Hematopoietic multipotent progenitor cell treated with erythropoietin and hydrocortisone succinate and interleukin-3 and kit ligand, for 8 days (in vitro differentiated cells): ENCODE measurements at places on chromosomes 4 and X.

DNA sequence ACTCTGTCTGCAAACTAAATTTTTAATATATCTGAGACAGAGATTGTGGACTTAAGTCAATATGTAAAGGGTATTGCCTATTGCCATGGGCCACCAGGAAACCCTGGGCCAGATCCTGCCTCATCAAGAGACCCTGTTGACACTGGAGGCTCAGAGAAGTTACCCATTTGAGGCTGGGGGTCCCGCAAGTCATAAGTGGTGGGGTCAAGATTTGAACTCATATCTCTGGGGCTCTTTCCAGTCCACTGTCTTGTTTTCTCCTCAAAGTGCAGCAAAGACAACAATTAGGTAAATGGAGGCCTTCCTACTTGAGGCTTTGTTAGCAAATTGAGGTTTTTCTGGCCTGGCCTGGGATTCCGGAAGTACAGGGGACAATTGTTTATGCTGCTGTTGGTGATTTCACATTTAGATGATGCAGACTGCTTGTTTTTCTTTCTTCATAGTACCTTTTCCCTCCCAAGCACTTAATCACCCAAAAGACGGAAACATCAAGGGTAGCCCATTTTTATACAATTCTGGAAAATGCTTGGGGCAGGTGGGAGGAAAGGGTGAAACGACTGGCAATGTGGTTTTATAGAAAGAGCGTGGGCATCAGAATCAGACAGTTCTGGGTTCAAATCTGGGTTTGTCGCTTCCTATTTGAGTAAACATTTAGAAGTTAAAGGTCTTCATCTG, 160.0 kb downstream of the SMIM20 start:
- no peak for DNase-seq

- DNase-seq = no peak
These were observed 420.3 kb downstream of the FAT4 start for GRCh38 chr4:125735102-125735501.

DNA sequence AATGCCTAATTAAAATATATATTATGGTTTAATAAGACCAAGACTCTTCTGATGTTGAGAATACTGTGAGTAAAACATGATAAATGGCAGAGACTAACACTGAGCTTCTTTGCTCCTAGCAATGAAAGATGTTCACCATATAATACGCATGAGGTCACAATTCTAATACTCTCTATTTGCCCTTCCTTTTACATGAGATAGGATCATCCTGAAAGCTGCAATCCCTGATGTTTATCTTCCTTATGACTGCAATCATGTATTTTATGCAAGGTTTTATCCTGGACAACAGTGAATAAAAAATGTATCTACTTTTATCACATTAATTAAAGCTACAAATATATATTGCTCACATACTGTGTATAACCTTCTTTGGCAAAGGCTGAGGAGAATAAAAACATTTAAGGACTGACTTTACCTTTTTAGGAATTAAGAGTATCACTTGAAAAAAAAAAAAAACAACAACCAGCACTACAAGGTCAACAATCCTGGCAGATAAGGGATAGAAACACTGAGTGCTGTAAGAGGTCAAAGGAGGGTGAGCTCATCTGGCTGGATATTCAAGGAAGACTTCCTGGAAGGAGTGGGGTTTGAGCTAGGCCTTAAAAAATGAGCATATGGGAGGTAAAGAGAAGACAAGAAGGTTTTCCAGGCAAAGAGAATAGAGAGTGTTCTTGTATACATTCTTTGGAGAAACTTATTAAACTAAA, 99.9 kb downstream of the AREG start:
- no peak for DNase-seq

- no peak for DNase-seq
These were observed 199.4 kb upstream of the TRAM1L1 start for GRCh38 chr4:117284736-117285135.

- no peak for DNase-seq
These were observed 1170.5 kb upstream of the AGA start for GRCh38 chr4:178612733-178613132.

- no peak for DNase-seq
These were observed at the start of gene TXK for GRCh38 chr4:48134081-48134480. TXK (minus strand) TSS chr4:48134250; CDS start chr4:48134170, 80 bp downstream.
